ENCODE measurements at places on chromosomes 16 and 17.

DNA sequence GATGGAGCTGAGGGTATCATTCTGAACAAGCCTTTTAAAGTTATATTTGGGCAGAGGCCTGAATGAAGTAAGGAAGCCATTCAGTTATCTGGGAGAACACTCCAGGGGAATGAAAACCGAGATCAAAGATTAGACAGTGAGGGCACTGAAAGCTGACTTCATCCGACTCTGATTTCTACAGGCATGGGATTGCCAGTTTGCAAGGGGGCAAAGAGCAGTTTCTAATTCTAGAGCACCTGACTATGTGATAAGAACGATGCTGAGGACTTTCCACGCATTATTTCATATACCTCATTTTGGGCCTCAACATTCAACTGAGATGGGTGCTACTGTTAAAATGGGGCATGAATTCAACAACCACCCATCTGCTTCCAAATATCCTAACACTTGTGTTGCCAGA is 135.7 kb downstream of the CDK5R1 start:
- DNase-seq: no peak

DNA sequence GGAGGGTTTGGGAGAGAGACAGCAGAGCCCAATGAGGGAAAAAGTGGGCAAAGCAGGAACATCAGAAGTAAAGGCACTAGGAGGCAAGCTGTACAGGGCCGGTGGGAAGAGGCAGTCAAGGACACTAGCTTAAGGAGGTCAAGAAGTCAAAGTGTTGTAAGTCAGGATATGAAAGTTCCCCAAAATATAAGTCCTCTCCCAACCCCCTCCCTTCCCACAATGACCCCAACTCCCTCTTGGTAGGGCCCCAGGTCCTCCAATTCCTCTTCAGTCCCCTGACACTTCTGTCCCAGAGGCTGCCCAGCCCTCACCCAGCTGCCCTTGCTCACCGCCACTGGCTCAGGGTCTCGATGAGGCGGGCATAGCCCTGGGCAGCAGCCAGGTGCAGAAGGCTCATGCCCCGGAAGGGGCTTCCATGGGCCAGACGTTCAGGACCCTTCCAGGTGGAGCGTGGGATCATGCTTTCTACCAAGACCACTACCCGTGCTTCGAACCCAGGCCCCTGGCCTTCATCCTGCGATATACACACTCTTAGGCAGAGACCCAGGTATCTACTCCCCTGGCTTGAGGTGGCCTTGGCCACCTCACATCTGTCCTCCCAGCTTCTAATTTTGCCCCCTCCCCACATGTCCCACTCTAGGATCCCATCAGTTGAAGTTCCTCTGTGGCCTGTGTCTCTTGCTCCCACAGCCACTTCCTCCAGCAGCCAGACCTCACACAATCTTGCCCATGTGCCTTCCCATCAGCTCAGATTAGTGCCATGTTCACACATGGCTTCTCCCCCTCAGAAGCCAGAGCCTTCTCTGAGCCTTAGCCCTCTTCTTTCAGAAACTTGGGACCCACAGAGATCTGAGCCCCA is 5.9 kb upstream of the SPAG7 start:
- no peak for DNase-seq

DNA sequence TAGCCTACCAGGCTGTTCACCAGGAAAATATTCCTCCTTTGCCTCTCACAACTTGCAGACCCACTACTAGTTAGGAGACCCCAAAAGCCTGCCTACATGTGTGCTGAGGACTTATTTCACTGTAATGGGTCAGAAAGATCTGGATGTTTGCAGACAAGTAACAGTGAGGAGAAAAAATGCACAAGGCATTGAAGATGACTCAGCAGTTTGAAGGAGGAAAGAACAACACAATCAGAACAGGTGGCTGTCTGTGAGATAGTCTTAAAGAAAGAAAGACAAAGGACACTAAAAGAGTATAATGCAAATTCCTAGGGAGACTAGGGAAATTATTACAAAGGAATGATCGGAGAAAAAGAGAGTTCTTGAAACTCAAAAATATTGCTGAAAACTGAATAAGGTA is 69.0 kb downstream of the ANKFN1 start:
- no peak for DNase-seq

DNA sequence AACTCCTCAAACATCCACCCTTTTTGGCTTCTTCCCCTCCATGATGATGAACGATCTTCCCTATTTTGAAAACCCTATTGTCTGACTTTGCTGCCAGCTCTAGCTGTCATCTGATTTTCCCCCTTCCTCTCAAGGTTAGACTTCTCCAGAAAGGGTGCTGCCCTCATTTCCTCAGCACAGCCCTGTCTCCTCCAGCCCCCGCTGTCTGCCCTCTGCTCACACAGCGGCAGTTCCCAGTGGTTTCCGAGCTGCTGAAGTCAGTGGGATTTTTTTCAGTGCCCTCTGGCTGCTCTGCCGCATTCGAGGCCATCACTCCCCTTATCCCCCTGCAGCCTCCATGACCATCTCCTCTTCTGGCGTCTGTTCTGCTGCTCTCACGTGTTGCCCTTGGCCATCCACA is 26.6 kb upstream of the C17orf107 start:
- no peak for DNase-seq

GRCh38 chr17:44081681-44082080 is 11.1 kb downstream of the G6PC3 start:
- no peak for DNase-seq

DNA sequence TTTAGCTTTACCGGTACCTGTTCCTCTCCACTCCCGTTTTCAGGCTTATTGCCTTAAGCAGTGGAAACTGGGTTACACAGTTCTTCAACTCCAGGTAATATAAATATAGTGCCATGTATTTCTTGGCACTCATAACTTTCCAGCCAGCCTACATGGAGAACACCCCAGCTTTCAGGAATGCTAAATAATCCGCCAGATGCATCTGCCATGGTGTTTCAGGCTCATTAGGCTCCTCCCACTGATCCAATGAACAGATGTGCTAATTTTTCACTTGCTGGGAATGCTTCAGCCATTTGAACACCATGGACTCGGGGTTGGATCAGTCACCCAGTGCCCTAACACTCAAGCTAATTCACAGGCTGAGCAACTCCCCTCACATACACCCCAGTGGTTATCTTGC is 4.6 kb downstream of the ANKFN1 start:
- no peak for DNase-seq

DNA sequence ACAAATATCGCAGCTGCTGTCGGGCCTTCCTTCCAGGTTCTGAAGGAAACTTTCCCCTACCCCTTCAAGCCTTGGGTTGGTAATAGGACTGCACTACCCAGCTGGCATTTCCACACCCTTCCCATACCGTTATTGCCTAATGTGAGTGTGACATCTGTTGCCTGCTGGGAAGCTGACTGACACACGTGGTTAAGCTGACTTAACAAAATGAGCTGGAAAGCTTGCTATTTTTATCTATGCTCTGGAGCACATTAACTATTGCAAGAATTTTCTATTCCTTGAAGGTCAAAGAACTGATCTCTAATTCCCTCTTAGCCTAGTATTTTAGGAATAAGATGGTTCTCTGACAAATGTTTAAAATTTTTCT is 79.5 kb downstream of the PMP22 start:
- no peak for DNase-seq

Measured in nephron progenitor cell (in vitro differentiated cells).